ENCODE measurements at places on chromosomes 6 and 20. TPM values are rescaled to one million over a fixed set of nuclear protein-coding genes. Genes with fewer than 3 reads are reported as not detected.

GRCh38 chr6:14743474-14744211 is 502.2 kb upstream of the JARID2 start:
- peak; percentile 99 for DNase-seq

- no peak for DNase-seq
Measured at GRCh38 chr6:7147051-7147671, 39.4 kb downstream of the RREB1 start.

DNA sequence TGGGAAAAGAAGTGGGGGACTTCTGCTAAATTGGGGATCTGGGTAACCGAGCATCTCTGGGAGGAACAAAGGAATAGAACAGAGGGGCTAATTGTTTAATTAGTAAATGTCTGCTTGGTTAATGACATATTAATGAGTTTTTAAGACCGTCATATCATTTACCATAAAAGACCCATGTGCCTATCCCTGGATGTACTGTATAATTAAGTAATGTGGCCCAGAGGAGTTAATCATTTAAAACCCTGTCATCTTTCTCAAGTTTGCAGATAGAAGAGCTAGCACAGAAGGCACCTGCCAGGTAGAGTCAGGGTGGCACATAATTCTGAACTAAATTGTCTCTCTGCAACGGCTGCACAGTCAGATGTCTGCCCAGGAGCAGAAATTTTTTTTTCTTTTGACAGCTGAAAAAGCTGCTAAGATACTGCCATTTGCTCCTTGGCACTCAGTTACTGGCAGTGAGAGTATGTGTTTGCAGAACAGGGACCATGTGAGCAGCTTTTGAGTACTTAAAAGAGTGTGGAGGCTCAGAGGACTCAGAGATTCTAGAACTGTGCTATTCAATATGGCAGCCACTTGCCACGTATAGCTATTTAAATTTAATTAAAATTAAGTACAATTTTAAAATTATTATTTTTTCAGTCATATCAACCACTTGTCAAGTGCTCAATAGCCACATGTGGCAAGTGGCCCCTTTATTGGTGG is 202.7 kb upstream of the SLC35B3 start:
- DNase-seq, result no peak

DNA sequence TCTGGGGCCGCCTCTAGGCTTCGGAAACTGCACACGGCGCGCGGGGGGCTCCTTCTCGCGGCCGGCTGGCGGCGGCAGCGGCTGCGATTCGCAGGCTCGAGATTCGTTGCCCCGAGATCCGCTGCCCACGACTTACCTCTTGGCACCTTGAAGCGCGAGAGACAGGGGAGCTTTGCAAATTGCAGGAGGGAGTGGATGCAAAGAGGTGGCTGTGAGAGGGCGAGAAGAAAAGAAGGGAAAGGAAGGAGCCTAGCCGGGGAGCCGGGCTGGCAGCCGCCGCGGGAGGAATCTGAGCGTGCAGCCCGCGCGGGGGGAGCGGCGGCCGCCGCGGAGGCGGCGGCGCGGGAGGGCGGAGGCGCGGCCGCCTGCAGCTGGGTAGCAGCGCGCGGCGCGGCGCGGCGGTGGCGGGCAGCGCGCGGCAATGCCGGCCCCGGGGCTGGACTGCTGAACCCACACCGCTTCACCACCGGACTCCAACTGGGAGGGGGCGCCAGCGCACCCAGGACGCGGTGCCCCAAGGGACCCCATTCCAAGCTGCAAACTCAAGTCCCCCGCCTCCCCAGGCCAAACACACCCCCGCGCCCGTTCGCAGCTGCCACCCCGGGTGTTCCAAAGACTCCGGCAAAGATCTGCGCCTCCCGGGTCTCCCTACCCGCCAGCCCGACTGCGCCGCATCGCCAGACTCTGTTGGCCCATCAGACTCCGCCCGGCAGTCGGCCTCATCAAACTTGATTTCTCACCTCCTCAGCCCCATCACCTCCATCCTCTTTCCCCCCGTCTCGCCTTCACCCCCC is 44.2 kb upstream of the SUPT3H start:
- peak; percentile 72 for DNase-seq

- DNase-seq, result no peak
Measured at GRCh38 chr6:164303102-164303964, 888.8 kb downstream of the QKI start.

DNA sequence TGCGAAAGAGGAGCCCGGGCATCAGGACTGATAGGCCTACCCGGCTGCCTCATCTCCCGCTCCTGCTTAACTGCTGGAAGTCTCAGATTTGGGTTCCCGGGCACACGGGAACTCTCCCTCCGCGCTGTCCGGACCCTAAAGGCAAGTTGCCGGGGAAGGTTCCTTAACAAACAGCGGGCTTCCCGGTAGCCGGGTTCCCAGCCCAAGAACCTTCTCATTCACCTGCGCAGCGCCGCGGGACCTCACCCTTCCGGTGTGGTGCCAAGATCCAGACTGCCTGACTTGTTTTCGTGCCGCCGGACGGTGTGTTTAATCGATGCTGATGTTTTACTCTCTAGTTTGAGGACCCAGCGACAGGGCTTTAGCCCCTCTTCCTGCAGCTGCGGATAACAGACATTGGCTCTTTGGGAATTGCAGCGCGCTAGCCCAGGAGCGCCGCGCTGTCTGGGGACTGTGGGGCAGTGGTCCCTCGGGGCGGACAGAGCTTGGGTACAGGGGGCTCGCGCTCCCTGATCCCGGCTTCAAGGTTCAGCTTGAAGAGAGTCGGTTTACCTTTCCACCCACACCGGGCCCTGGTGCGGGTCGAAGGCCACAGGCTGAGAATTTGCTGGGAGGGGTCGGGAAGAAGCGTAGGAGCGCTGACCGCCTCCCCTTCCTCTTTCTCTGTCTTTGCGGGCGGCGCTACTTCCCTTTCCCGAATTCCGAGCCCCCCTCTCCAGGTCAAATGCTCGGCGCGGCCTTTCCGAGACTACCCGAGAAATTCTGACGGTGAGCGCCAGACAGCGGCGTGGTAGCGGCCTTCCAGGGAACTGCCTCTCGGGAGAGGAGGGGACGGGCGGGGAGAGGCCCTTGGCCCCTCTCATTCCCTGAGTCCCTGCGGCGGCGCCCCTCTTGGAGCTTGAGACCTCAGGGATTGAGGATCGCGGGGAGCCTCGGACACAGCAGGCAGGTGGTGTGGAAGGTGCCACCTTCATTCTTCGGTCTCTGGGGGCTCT is 17.2 kb downstream of the ABT1 start:
- no peak for DNase-seq

- no peak for DNase-seq
Measured at GRCh38 chr20:50226093-50226974, 35.7 kb downstream of the CEBPB start.

DNA sequence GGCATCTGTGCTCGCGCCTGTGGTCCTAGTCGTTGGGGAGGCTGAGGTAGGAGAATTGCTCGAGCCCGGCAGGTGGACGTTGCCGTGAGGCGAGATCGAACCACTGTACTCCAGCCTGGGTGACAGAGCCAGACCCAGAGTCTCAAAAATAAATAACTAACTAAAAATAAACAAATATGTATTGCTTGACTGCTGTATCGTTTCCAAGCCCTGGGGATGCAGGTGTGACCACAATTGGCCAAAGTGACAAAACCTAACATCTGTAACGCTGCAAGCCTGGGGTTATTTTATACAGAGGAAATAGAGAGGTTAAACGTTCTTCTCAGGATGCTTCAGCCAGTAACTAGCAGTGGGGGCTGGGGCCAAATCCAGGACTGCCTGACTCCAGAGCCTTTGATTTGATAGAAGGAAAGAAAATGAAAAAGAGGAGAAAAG is 1.9 kb upstream of the SRSF3 start:
- DNase-seq, result no peak

- DNase-seq, result no peak
Measured at GRCh38 chr20:60237981-60238380, 279.8 kb downstream of the CDH26 start.

- DNase-seq, result no peak
Measured at GRCh38 chr6:168690271-168690670, 249.3 kb downstream of the SMOC2 start.

DNA sequence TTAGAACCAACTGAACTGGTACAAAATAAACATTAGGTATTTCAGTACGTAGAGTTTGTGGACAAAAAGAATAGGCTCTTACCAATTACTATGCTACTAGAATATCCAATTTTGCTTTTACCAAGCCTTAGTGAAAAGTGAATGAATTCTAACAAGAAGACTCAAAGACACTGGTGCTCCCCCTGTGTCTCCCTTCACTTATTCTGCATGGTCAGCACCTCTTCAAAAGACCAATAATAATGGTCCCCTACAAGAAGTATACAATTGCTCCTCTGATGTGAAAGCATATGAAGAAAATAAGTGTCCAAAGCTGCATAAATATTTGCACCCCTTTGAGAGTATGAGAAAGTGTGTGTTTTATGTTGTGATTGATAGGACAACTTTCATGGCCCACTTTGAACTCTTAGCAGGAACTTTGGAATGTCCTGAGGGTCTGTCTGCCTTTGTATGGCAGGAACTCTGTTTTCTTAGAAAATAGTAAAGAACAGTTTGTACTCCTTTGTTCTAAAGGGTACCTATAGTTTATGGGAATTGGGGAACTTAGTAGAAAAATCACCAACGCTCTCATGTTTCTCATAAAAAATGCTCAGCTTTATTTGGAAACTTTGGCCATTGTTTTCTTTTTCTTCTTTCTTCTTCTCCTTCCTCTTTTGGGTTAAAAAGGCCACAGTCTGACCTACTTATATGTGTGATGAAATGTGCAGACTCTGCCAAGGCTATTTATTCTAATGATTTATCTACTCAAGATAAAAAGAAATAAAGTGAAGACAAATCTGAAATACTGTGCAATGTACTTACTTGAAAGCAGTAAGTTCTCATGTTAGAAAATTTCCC is 352.4 kb downstream of the LAMA2 start:
- DNase-seq, result no peak

- no peak for DNase-seq
Measured at GRCh38 chr20:11540558-11540957, 377.1 kb upstream of the BTBD3 start.

- no peak for DNase-seq
Measured at GRCh38 chr6:33323623-33323948, 6.0 kb upstream of the ZBTB22 start.

LRRC73 gene
- total RNA-seq, result 0.22 TPM

SLC17A3 gene
- total RNA-seq, result not detected

NT5E gene
- 15.8 TPM for total RNA-seq

TMEM14A gene
- total RNA-seq, result 54.7 TPM

SDCBP2 gene
- 14.4 TPM for total RNA-seq

HAO1 gene
- not detected for total RNA-seq

CDH22 gene
- total RNA-seq, result not detected

PBOV1 gene
- total RNA-seq, result not detected
